Amygdala (tissue), 56 donors: ENCODE measurements at places on chromosomes 5 and 9.

GRCh38 chr9:104776797-104777196, 12.9 kb downstream of the NIPSNAP3B start:
- DNase-seq = no peak

DNA sequence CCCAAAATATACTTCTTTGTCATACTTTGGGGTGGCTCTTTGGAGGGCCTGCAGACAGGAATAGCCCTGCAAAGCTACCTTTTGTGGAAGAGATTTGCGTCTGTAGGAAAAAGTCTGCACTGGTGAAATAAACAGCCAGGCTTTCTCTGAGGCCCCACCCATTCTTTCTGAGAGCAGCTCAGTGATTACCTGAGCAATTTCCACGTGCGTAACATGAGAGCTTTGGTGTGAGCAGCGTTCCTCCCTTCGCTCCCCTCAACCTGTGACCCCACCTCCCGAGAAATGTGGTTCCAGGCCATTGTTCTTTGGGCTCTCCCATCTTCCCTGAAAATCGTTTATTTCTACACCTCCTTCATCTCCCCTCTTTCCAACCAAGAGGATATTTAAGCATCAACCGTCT, 23.8 kb upstream of the FBP1 start:
- DNase-seq = no peak

GRCh38 chr5:129445379-129445778, 14.7 kb upstream of the ADAMTS19 start:
- DNase-seq = no peak

DNA sequence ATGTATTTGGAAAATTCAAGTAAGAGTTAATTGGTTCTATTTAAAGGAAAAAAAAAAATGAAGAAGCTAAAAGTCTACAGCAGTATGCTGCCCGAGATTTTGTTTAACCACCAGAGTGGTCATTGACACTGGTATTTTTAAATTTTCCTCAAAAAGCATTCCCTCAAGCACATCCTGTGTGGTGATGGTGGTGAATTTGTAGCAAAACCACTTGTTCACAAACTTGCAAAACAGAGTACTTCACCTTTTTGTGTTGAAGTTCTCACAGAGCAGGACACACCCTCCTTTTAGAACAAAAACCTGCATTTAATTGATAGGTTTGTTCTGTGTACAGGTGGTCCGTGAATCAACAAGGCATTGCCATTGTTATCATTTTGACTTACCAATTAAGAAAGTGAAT, 374.2 kb downstream of the EFNA5 start:
- no peak for DNase-seq

- DNase-seq = no peak
These were observed 128.0 kb downstream of the SPATA31D1 start for GRCh38 chr9:82116556-82116955.

DNA sequence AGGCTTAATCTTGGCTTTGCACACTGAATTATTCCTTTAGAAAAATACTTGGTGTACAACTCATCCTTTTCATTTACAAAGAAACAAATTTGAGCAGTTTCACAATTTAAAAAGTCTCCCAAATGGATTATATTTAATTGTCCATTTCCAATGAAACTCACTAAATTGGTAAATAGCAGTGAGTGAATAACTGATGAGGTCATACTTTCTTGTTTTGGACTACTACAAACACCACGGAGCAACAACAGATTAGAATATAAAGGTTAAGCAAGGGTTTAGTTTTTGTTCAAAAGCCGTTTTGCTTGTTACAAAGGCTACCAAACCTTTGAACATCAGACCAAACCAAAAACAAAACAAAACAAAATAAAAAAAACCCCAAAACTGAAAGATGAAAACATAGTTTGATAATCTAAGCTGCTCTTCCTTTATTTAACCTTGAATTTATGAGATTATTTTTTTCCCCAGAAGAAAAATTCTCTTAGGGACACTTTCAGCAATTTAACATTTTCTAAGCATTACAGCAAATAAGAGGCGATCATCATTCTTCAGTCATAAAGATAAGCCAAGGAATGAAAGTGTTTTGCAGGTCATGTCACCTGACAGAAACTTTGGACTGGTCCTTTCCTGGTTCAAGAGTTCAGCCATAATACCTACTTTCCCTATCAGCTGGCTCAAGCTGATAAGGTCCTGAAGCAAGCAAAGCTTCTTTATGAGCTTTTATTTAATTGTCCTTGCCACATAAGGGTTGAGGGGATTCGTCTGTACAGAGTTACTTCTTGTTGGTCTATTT, 99.7 kb upstream of the CDKN2B start:
- no peak for DNase-seq

DNA sequence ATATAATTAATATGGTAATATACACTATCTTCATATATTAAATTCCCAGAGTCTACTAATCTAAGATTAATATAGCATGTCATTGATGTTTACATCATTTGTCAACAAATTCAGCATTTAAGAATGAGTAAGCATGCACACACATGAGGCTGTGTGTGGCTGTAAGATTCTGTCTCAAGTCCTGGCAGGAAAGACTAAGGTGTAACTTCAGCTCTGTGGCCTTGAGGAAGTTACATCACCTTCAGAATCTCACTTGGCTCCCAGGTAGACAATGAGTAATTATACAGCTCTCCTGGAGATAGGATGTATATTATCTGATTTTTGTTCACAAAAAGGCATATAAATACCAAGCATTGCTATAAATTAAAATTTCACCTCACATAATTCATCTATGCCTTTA, 119.4 kb upstream of the IQGAP2 start:
- no peak for DNase-seq

GRCh38 chr9:131677444-131678180, 62.3 kb downstream of the RAPGEF1 start:
- no peak for DNase-seq

DNA sequence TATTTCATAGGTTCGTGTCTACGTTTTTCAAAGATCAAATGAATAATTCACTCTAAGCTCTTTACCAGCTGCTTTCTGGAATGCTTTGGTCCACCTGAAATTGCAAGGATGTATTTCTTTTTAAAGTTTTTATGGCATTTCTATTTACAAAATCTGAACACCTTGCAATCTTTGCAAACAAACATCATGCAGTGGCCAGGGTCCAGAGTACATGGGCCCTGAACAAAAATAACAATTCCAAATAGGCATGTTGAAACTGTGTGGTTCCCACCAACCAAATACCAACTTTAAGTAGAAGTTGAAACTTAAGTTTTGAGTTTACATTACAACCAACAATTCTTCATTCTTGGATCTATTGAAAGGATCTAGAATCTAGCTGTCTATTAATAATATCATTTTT, 180.1 kb upstream of the FTMT start:
- DNase-seq = no peak

DNA sequence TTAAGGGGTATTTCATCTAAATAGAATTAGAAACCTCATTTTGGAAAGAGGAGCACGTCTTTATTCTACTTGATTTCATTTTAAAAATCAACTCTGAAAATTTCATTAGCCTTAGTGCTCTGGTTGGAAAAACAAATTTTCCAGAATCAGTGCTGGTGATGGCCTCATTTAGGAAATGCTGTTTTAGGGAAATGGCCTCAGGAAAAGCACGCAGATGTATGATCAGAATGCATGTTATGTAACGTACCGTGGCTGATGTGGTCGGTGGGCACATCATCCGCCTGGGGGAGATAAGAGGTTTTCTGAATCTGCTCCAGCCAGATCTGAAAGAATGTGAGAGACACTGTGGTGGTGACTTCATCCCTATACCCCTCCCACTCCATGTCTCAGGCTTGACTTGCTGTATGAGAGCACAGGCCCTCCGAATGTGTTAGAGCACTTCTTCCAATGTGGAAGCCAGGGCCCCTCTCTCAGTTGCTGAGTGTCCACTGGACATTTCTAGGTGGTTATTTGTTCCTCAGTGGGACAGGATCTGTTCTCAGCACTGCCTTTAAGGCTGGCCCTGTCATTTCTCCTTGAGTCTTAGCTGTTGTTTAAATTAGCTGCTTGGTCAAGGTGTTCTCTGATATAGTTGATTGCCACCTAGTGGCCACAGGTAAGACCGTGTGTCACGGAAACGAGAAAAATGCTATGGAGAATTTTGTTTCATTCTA, 96.5 kb downstream of the ARHGAP26 start:
- no peak for DNase-seq

DNA sequence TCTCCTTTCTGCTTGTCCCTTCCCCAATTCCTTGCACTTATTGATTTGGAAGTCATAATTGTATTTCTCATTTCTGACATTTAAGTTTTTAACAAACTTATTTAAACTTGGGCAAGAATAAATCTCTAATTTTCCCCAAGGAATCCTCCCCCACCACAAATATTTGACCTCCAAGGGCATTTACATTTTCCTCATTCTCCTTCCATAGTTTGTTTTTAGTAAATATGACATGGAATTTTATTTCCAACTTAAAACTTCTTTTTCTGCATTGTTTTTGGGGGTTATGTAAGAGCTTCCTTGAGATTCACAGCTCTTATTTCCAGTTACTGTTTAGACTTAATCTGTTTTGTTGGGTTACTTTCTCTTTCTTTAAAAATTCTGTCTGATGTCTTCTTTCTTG, 64.9 kb downstream of the ZNF618 start:
- no peak for DNase-seq

- DNase-seq = no peak
These were observed 198.8 kb upstream of the EFNA5 start for GRCh38 chr5:107869438-107870115.

DNA sequence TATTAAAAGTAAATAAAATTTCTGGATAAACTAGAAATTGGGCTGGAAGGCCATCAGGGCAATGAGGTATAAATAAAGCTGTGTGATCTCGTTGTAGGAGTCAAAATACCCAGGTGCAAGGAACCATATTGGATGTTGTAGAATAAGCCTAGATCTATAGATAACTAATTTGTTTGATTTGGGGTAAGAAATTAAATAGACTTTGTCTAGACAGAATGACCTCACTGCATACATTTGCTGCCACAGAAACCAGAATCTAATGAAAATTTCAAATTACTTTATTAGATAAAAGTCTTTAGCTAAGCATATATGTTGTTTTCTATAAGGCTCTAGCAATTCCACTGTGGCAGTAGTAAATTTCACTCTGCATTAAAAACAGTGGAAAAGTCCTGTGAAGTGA, 225.2 kb upstream of the ITGA1 start:
- DNase-seq = no peak

DNA sequence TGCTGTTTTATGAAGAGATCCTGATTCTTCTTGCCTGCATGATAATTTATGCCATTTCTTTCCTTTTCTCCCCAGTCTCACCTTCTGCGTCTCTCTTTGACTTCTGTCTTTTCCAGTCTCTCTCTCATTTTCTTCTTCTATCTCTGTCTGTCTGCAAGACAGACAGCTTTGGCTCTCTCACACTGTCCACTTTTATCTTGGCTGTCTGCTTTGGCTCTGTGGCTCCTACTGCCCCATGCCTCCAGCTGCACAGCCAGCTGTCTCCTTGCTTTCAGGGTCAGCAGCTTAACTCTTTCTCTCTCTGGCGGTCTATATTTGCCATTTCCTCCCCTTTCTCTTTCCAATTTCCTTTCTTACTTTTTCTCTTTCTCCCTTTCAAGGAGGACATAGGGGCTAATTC, 971.1 kb upstream of the COX7C start:
- no peak for DNase-seq

- no peak for DNase-seq
These were observed 159.9 kb downstream of the TSSK1B start for GRCh38 chr5:113274836-113275414.

DNA sequence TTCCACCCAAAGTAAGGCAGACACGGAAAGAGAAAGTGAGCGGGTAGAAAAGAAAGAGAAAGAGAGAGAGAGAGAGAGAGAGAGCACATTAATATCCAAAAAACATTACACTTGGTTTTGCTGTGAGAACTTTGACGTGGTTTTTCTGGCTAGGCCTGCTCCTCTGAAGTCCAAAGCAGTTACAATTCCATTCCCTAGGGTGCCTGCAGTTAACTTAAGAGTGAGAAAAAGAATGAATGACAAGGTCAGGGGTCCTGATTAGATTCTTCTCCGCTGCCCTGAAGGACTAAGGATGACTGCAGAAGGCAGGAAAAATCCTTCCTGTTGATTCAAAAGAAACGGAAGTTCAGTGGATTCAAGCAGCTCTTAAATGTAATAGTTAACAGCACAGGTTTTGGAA, 589.8 kb downstream of the PRELID2 start:
- DNase-seq = no peak

- no peak for DNase-seq
These were observed 137.0 kb downstream of the PDE4D start for GRCh38 chr5:59756373-59757035.

DNA sequence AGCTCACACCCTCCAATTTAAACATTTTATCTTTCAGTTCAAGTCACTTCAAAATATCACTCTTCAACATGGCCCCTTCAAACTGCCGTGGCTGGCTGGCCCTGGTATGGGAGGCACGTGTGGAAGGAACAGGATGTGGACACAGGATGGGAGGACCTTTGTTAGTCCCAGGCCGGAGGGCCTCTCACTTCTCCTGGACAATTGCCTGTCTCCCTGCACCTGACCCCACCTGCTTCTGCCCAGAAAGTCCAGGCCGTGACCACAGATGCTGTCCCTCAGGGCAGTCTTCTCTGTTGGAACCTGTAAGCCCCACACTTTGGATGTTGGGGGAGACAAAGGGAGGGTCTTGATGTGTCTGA, 19.4 kb downstream of the AMBP start:
- no peak for DNase-seq

DNA sequence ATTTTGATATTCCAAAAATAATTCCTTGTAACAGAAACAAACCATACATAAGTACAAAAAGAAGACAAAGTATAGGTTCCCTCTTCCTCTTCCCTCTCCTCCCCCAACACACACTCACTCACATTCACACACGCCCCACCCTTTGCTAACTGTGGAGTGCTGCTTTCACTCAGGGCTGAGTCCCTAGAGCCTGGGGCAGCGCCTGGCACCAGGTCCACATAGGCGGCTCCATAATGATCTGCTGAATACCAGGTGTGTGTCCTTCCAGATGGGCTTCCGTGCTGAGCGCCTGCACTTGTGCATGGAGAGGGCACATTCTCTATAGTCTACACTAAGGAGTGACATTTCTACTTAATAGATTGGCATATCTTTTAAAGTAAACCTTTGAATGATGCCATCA, 3.7 kb downstream of the SEMA4D start:
- no peak for DNase-seq

DNA sequence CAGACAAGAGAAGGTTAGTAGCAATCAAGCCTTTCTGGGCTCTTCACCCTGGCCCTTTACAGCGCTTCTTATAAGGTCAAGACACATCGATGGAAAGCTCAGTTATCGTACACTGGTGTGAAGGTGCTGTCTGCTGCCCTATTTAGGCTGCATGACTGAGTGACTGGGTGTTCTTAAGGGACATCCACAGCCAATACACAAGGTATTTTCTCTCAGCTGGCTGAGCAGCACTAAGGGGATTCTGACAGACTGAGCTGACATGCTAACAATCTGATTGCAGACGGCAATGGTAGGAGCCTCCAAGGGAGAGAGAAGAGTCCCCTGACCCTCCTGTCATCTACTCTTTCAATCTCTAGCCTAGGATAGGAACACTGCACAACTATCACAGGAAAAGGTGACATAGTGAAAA, 577.9 kb downstream of the ISL1 start:
- DNase-seq = no peak
